ENCODE measurements at places on chromosomes 12 and 14.
A peak's percentile ranks its signal among the peaks of the same experiment; 100 is the strongest.

DNA sequence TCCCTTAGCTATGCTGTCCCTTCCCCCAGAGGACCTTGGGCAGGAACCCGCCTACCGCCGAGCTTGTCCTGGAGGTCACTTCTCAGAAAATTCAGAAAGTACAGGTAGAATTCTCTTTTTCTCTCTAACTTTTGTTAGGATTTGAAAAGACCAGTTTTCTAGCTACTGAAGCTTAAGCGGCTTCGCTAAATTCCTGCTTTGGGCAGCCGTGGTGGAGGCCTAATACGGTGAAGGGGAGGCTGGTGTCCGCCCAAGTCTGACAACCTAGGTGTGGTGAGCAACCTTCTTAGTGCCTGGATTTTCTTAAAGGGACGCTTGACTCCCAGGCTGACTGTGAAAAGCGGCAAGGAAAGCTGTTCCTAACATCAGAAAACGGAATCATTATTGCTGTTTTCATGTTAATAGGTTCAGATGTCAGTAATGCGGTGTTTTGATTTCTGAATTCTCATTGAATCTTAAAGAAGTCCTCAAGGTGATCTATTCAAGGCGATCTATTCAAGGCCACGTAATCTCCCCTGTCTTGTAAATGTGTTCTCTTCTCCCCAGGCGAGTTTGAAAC lies 835 bp downstream of the FGD4 start:
- DNase-seq, result peak; percentile 86

DNA sequence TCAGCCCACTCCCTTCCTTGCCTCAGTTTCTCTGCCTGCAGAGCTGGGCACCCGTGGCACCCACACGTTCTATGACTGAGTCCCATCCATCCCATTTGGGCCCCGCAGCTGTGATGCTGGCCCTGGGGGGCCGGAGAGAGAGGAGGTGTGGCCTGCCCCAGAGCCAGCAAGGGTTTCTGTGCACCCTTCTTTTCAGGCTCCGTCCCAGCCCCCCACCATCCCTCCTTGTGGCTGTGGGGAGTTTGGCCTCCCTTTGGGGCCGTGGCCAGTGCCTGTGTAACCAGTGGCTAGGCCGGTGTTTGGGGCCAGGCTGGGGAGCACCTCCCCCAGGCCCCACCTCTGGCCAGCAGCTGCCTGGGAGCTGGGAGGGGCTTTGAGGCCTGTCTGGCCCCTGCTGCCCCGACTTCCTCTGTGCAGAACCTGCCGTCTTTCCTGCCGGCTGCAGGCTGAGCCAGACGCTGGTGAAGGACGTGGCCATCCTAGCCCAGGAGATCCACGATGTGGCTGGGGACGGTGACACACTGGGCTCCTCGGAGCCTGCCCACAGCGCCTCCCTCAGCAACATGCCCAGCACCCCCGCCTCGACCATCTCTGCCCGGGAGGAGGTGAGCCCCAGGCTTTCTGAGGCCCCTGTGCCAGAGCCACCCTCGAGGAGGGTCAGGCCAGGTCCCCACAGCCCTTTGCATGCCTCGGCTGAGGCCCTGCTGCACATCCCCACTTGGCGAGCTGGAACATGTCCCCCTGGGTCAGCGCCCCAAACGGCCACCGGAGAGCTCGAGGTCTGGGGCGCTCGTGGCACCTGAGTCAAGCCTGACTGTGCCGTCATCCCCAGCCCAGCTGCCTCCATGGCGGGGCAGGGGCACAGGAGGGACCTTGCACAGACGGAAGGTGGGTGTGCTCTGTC lies 27.7 kb downstream of the CEP170B start:
- peak; percentile 49 for DNase-seq

DNA sequence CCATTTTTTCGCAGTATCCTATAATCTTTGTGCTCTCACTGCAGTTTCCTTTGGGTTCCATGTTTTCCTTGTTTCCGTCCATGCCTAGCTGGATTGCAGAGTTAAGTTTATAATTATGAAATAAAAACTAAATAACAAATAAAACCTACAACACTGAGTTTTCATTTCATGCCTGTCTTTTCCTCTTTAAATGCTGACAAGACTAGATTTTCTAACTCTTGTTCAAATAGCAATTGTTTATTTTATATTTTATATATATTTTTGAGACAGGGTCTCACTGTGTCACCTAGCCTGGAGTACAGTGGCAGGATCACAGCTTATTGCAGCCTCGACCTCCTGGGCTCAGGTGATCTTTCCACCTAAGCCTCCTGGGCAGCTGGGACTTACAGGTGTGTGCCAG lies 5.3 kb upstream of the GEMIN2 start:
- DNase-seq, result no peak

GRCh38 chr12:124030008-124030407 lies 57.0 kb downstream of the ZNF664 start:
- DNase-seq, result no peak

GRCh38 chr14:66468778-66469367 lies 17.3 kb upstream of the CCDC196 start:
- DNase-seq, result no peak

GRCh38 chr12:11863478-11863906 lies 207.2 kb upstream of the BCL2L14 start:
- peak; percentile 31 for DNase-seq

GRCh38 chr12:15289192-15289591 lies 33.1 kb upstream of the PTPRO start:
- no peak for DNase-seq

- DNase-seq, result no peak
These were observed 14.9 kb upstream of the POLR3B start for GRCh38 chr12:106342397-106343213.

- DNase-seq, result no peak
These were observed 497.0 kb downstream of the TMEM121 start for GRCh38 chr14:106023411-106023810.

GRCh38 chr12:26241080-26241479 lies 45.7 kb downstream of the SSPN start:
- no peak for DNase-seq

Measured in endodermal cell (in vitro differentiated cells).